ENCODE measurements at places on chromosomes 5 and 9.

GRCh38 chr5:37615184-37615583, 224.7 kb downstream of the GDNF start:
- no peak for DNase-seq

DNA sequence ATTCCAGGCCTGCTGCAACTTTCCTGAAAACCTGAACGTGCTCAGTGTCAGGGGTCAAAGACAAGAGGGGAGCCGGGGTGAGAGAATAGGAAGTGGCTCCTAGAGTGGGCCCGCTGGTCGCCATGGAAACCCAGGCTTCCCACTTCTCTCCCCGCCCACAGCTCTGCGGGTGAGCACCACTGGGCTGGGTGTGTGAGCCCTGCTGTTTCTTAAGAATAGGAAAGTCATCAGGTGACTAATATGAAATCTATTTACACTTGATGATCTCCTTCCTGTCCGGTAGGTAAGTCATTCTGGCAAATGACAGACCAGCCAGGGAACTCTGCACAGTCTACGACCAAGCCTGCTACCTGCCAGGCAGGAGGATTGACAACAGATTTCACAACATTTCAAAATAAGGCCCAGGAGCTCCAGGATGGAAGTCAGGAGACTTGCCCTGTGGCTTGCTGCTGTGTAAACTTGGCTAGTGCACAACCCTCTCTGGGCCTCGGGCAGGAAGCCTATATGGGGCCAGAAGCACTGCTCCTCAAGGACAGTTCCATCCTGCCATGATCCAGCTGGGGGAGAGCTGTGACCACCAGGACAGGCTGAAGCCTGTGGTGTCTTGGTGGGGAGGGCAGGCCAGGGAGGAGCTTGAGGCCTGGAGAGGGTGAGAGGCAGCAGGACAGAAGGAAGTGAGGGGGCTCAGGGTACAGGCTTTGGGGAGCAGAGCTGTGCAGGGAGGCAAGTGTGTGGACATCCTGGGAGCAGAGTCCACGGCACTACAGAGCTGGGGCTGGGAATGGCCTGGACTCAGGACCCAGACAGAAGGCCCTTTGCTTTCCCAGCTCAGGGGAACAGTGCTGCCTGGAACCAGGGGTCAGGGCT, 60.6 kb downstream of the SHB start:
- no peak for DNase-seq

DNA sequence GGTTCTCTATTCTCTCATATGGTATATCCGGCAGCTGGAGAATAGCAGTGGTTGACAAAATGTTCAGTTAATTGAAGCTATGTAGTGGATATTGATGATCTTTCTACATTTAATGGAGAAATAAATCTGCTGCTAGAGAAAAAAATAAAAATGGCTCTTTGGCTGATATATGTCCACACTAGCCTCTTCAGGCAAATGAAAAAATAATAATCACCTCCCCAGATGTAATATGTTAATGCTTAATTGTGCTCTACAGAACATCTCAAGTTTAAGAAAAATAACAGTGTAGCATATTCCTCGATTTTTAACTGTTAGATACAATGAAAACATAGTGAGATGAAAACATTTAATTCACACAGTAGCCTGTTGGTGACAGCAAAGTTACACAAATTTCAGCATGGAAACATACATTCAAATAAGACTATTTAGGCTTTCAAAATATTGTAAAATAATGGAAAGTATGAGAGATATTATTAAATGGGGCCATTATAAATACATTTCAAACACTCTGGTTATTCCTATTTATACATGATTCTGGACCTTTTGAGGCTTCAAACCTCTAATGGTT, 543.0 kb downstream of the MAT2B start:
- DNase-seq = no peak

GRCh38 chr5:103741984-103742383, 179.4 kb upstream of the NUDT12 start:
- no peak for DNase-seq

- no peak for DNase-seq
Observed at GRCh38 chr9:111094958-111095357, 56.7 kb upstream of the LPAR1 start.
